Endothelial cell of umbilical vein (primary cell): ENCODE measurements at places on chromosomes 11 and 22. TPM values are rescaled to one million over a fixed set of nuclear protein-coding genes. Genes with fewer than 3 reads are reported as not detected.

TNNI2 gene
- not detected in 2 replicates for total RNA-seq

OR5A1 gene
- not detected in 2 replicates for total RNA-seq

DNAJB7 gene
- total RNA-seq, result not detected in 2 replicates

LRRN4CL gene
- total RNA-seq, result 0.20 and 0.37 TPM in 2 replicates

HORMAD2 gene
- not detected in 2 replicates for total RNA-seq

MCAT gene
- 16.9 and 17.8 TPM in 2 replicates for total RNA-seq

VWCE gene
- 14.4 and 14.8 TPM in 2 replicates for total RNA-seq

SCARF2 gene
- 18.4 and 20.1 TPM in 2 replicates for total RNA-seq

PKNOX2 gene
- total RNA-seq, result 0.11 and 0.14 TPM in 2 replicates

DGCR6 gene
- total RNA-seq, result 0.44 and 0.95 TPM in 2 replicates

ARHGAP8 gene
- not detected in 2 replicates for total RNA-seq

SPON1 gene
- 0.31 TPM in 1 of 2 replicates, not detected in the other for total RNA-seq

NECTIN1 gene
- total RNA-seq, result 23.6 and 23.9 TPM in 2 replicates
